CD4-positive, alpha-beta T cell treated with Interferon alpha-2 for 1 hour (primary cell): ENCODE measurements at places on chromosomes 6 and 20.

- DNase-seq, result no peak
These were observed 3.3 kb downstream of the BMP2 start for GRCh38 chr20:6770786-6771100.

GRCh38 chr20:21509597-21510371 lies 4.1 kb downstream of the NKX2-2 start:
- DNase-seq, result no peak

DNA sequence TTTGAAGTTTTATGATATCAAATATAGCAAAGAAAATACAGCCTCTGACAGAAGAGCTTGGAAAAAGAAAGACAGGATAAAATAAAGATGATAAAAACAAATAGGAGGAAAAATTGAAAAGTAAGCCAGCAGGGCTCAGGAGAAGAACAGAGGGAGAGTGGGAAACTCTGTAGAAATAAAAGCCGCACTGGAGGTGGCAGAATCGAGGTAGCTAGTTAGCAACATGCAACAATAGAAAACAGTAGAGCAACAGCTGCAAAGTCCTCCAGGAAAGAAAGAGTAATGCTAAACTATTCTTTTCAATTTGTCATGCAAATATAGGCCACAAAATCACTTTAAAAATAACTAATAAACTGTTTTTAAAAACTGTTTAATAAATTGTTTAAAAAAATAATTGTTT lies 28.8 kb downstream of the HBS1L start:
- no peak for DNase-seq

GRCh38 chr6:33987531-33988021 lies 158.3 kb downstream of the GRM4 start:
- DNase-seq, result no peak

DNA sequence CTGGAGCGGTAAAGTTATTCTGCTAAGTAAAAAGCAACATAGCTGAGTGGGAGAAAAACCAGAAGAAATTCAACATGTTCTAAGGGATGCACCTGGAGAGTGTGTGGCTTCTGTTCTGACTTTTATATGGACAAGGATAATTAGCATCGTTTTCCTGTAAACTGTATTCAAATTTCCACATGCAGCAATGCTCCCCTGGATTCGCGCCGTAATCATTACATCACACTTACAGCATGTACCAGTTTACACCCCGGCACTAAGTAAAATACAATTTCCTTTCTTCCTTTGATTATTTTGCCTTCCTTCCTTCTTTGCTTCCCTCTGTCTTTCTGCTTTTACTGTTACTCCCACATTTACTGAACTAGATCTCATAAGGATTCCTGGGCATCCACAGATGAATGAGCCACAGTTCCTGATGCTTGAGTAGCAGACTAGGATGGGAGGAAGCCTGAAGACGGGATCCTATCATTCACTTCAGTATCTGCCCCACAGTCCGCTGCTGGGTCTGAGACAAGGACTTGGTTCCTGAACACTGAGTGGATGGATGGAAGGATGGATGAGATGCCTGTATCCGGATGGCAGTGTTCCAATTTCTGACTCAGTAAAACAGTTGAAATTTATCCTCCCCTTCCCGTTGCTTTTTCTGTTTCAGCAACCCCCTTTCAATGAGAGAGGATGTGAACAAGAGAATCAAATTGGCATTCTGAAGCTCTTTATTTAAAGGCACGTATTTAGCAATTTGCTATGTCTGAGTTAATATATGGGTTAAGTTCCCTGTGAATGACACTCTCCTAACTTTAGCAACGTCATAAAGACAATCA lies 174.6 kb downstream of the GJA10 start:
- DNase-seq, result no peak

- DNase-seq, result no peak
These were observed 5.4 kb downstream of the MLN start for GRCh38 chr6:33798343-33798848.

DNA sequence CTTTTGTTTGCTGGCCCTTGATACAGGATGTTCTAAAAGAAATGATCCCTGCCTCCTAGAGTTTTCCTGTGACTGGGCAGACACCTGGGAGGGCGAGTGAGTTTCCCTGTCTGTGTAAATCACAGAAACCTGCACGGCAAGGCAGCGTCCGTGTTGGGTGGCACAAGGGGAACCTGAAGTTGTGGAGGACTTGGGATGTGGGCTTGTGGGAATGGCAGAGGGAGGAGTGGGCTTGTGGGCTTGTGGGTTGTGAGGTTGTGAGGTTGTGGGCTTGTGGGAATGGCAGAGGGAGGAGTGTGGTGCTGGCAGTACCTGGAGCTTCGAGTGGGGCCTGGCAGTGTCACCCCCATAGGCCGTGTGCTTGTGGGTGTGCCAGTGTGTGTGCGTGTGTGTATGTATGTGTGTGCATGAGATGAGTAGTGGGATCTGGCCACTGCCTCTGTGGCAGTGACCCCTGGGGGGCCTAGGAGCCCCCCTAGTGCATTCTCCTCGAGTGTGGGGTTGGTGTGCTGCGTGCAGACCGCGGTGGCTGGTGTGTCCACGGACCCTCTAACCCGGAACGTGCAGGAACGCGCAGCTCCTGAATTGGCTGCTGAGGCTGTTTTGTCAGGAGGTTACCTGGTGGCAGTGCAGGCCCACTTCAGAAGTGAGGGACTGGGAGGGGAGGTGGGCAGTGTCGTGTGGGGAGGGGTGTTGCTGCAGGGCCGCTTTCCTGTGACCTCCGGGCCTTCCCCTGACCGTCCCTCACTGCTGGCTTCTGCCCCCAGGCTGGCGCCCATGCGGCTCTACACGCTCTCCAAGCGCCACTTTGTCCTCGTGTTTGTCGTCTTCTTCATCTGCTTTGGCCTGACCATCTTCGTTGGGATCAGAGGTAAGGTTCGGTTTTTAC lies 13.0 kb downstream of the TMEM181 start:
- no peak for DNase-seq

DNA sequence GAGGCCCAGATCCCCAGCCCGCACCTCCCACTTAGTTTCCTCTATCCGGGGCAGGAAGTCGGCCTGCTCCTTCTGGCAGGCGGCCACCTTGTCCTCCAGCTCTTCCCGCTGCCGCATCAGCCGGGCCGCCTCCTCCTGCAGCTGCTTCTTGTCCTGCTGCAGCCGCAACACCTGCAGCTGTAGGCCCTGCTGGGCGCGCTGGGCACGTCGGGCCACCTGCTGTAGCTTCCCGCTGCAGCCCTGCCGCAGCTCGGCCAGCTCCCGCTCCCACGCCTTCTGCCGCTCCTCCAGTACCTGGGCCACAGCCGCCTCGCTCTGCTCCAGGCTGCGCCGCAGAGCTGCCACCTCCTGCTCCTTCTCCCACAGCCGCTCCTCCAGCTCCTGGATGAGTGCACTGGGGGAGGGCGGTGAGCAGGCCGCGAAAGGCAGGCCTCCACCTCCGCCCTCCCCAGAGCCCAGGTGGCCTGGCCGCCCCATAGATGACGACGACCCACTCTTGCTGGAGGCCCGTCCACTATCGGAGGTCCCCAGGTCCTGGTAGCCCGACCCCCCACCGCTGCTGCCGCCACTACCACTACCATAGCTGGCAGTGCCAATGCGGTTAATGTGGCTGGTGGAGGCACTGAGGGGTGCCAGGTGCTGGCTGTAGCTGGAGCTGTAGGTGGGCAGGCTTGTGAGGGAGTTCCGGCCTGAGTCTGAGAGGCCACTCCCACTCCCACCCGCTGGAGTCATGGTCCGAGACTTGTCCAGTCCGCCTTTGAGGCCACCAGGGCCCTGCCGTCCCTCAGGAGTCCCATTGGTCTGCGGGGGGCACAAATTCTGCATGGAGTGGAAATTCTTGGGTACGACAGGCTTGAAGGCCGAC lies 6.0 kb upstream of the FASTKD5 start:
- no peak for DNase-seq

GRCh38 chr20:49979030-49979832 lies 3.5 kb upstream of the SNAI1 start:
- peak; percentile 56 for DNase-seq

DNA sequence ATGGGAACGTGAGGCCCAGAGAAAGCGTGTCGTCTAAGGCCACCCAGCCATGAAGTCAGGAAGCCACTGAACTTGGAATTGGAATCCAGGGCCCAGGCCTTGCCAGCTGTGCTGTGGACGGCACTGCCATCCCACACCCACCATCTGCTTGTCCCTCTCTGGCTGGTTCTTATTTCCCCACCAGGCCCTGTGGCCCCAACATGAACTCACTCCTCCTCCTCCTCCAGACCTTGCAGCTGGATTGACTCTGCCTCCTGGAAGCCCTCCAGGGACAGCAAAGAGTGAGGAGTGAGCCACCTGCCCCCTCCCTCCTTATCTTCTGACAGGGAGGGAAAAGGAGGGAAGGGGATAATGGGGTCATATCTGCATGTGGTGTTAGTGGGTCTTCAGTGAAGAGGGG lies 16.0 kb upstream of the IP6K3 start:
- no peak for DNase-seq

DNA sequence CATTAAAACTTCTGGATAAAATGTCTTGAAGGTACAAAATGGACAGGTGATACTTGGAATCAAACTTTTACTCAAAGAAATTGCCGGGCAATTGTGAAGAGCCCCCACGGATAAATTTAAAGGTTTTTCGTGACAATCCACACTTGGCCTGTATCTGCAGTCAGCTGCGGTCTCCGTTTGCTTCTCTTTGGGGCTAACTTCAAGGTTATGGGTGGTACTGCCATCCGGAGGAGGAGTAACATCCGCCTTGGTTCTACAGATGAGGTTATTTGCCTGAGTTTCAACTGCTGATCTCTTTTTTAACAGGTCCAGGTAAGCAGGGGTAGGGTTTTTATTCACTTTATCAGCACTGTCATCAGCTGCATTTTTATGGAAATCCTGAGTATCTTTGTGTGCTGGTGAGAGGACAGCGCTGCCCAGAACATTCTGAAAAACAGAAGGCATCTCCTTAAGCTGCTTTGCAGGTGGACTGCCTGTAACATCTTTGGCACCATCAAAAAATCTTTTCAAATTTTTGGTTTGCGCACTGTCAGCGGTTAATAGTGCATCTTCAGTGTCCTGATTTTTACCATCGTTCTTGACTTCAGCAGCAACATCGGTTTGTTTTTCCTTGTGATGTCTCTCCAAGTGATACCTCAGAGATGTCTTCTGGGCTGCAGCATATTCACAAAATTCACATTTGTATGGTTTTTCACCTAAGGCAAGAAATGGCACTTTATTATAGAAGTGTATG lies 16.9 kb downstream of the ZNF217 start:
- peak; percentile 48 for DNase-seq

GRCh38 chr20:18977441-18977840 lies 163.9 kb downstream of the SCP2D1 start:
- DNase-seq, result no peak

GRCh38 chr6:7235712-7236305 lies 77.2 kb downstream of the SSR1 start:
- DNase-seq, result no peak

- DNase-seq, result no peak
These were observed 2.9 kb upstream of the SOX18 start for GRCh38 chr20:64052326-64052722.
